M059J (cell line): ENCODE measurements at places on chromosomes 3 and 15. TPM values are rescaled to one million over a fixed set of nuclear protein-coding genes. Genes with fewer than 3 reads are reported as not detected.
A peak's percentile ranks its signal among the peaks of the same experiment; 100 is the strongest.

CLDN16 gene
- not detected in 2 replicates for total RNA-seq

POLR2M gene
- 101 and 238 TPM in 2 replicates for total RNA-seq

IL17RE gene
- total RNA-seq: 0.05 and 0.15 TPM in 2 replicates

TRH gene
- not detected in 2 replicates for total RNA-seq

ITIH1 gene
- total RNA-seq: not detected in 2 replicates

GRCh38 chr3:9351709-9352126 is 11.1 kb upstream of the THUMPD3 start:
- no peak for DNase-seq

DNA sequence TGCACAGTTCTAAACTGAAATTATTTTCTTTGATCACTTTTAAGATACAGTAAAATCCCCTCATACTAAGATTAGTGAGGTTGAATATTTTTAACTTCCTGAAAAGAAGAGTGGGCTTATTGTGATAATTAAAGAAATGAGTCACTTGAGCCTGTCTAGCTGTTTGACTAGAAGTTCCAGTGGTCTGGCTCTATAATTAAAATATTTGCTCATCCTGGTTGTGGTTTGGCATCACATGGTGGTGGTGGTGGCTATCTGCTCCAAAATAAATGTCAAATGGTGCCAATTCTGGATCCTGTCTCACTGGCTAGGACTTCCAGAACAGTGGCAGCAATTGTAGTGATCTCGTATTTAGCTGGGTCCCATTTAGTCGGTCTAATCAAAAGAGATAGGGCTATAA is 8.6 kb upstream of the TEX9 start:
- DNase-seq: peak; percentile 78

GRCh38 chr15:25905140-25905539 is 42.0 kb upstream of the ATP10A start:
- DNase-seq: no peak

GRCh38 chr3:196966526-196967401 is 1.9 kb downstream of the PIGZ start:
- DNase-seq: no peak

- no peak for DNase-seq
Observed at GRCh38 chr15:80587007-80587406, 108.1 kb upstream of the ABHD17C start.

DNA sequence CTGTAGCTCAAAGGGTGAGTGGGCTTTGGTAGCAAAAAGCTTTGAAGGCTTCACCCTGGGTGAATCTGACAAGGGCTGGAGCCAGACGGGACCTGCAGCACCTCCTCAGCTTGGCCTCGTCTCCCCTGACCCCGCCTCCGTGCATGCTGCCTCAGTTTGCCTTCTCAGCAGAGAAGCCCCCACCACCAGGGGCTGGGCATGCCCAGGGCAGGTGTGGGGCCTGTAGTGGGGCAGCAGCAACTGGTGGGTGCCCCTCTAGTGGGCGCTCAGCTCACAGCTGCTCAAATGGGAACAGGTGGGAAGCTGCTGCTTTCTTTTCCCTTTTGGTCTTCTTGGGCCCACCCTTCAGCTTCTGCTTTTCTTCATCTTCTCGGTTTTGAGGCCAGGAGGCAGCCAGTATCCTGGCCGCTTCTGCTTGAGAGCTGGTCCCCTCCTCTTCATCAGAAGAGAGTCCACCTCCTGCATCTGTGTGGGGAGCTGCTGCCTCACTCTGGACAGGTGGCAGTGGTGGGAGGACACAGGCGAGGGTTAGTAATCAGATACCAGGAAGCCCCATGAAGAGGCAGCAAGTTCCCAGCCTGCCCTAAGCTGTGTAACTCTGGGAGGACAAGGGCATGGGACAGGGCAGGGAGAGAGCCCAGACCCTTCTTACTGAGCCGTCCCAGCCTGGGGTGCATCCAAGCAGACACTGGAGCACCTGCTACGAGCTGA is 21.0 kb downstream of the TMEM43 start:
- no peak for DNase-seq

DNA sequence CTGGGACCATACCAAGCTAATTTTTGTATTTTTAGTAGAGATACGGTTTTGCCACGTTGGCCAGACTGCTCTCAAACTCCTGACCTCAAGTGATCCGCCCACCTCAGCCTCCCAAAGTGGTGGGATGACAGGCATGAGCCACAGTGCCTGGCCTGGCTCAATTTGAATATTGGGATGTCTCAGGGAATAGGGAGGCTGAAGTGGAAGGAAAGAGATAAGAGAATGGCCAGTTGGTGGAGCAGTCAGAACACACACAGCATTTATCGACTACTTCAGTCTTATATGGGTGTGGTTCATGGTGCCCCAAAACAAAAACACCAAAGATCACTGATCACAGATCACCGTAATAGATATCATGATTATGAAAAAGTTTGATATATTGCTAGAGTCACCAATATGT is 144.4 kb downstream of the GMNC start:
- peak; percentile 36 for DNase-seq
